ENCODE measurements at places on chromosomes 5 and 9.
A peak's percentile ranks its signal among the peaks of the same experiment; 100 is the strongest.

DNA sequence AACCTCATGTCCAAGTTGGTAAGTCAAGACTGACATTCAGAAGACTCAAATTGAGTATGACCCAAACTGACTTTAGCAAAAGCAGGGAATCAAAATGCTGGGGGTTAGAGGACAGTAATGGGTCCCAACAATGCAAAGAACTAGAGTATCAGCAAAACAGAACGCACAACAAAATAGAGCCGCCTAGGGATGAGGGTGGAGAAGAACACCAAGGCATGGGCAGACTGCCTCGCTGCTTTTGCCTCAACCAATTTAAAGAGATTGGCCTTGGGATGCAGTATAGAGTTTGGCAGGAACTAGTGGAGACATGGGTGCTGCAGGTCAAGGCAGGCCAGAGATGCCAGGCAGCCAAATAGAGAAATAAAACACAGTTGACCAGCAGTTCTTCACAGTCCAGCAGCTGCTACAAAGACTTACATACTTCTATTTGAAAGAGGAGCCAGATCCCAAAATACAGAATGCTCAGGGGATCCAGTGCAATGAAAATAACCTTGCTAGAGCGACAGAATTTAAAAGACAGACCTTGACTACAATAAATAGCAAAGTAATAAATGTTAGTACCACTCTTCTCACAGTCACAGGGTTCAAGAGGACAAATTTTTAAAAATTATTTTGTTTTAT is 83.9 kb upstream of the NIPBL start:
- no peak for DNase-seq

- DNase-seq = no peak
Observed at GRCh38 chr9:2919347-2919746, 75.5 kb upstream of the PUM3 start.

DNA sequence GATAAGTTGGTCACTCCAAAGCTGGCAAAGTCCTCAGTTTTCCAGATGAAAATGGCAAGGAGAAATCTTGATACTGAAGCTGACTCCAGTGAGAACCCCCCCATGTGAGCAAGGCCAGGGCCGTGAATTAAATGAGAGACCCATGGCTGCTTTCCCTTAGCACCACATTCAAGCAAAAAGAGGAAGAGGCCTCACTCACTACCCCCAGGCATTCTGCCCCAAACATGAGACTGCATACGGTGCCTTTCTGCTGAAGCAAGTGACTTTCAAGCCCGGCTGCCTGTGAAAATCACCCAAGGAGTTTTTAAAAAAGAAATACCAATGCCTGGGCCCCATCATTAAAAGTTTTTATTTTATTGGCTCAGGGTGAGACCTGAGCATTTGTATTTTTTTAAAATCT is 66.9 kb downstream of the TMEM252 start:
- no peak for DNase-seq

GRCh38 chr5:74833537-74834266 is 32.5 kb downstream of the FAM169A start:
- no peak for DNase-seq

GRCh38 chr5:149731332-149731616 is 1.2 kb downstream of the PPARGC1B start:
- DNase-seq = no peak

DNA sequence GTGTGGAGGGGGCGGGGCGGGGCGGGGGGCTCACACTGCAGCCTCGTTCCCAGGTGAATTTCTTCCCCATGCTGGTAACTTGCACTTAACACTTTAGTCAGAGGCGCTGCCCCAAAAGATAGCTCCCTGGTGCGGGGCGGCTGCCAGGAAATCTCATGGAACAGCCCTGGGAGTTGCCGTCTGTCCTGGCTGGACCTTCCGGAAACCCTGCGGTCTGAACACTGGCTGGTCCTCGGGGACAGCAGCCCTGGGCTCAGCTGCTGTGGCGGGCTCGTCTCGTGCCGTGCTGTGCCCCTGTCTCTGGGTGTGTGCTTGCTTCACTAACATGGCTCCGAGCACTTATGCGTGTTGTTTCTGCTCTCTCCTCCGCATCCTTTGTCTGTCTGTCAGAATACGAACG is 25.8 kb downstream of the PTGES2 start:
- no peak for DNase-seq

- DNase-seq = no peak
Observed at GRCh38 chr5:89493414-89493813, 610.4 kb upstream of the MEF2C start.

- DNase-seq = no peak
Observed at GRCh38 chr9:131960311-131960710, 119.4 kb downstream of the MED27 start.

DNA sequence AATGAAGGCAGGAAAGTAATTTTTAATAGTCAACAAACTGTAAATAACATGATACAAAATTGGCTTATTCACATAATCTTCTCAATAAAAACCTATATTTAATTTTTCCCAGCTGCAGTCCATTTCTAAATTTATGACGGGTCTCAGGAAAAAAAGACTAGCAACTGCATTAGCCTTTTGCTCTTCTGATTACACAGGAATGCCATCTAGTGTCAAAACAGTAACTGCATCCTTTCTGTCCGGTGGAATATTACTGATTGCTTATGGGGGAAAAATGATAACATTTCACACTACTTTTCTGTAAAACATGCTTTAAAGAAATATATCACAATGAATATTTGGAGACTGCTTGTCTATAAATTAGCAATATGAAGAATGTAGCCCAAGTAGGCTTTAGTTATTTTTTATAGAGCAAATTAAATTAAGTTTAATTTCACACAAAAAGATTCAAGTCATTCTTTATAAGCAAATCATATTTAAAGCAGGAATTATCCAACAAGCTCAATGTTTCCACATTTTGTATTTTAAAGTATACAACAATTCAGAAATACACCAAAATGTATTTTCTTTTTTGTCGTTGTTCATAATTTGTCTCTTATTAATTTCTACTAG is 534.7 kb downstream of the CDH10 start:
- no peak for DNase-seq

DNA sequence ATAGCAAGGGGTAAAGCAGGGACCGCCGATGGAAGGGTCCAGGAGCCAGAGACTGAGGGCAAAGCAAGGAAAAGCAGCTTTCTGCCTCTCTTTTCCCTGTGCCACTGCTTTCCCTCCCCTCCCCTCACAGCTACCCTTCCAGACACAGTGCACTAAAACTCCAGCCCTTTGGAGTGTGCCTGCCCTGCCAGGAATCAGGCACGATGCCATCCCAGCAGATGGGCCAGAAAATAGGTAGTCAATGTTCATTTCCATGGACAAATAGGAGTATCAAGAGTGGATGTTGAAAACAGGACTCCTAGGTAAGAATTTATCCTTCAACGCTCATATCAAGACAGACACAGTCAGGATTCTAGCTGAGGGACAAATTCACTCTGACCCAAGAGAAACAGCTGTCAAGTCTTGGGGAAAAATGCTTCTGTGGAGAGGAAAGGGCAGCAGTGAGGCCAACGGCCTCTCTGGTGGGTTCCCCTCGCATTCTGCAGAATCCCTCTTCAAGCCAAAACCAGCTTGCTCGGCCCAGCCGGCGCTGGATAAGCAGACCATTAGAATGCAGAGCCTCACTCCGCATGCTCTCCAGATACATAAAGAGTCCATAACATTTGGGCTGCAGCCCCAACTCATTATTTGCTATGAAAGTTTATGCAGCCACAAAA is 138.0 kb downstream of the CAAP1 start:
- no peak for DNase-seq

GRCh38 chr9:19298436-19299000 is 68.0 kb downstream of the DENND4C start:
- no peak for DNase-seq

DNA sequence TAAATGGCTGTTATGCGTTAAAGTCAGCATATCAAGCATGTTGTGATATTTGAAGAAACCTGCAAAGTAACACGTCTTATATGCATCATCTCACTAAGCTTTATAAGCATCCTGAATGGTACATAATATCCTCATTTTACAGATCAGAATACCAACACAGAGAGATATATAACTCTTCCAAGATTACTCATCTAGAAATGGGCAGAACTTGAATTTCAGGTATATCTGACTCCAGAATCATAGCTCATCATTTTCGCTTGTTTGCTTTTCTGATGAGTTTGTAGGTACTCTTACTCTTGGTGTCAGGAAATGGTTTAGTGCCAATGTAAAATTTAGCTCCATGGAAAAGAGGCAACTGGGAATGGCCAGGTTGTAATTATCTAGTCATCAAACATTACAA is 232.3 kb upstream of the ANKH start:
- DNase-seq = no peak

DNA sequence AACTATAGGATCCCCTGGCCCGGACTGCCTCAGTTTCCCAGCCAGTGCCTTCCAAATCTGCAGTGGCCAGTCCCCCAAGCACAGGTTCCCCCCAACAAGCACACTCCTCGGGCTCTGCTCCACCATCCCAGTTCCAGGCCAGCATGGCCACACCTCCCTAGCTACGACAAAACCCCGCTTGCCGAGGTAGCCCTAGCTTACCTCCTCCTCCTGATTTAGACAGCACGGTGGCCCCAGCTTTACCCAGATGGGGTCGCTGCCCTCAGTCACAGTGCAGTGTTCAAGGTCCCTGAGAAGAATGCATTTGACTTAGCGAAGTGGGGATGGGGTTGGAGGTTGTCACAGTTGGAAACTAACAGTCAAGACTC is 40.8 kb upstream of the GARNL3 start:
- no peak for DNase-seq

GRCh38 chr5:163105456-163105855 is 331.9 kb upstream of the CCNG1 start:
- DNase-seq = no peak

DNA sequence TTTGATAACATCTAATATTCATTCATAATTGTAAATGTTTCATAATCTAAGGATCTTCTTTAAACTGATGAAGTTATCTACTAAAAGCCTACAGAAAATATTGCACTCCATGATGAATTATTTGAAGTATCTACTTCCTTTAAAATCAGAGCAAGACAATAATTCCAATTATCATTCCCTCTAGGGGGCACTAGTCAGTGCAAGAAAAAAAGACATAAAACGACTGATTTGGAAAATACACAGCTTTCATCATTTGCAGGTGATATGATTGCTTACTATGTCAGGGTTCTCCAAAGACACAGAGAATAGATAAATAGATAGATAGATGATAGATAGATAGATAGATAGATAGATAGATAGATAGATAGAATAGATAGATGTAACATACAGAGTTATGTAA is 13.5 kb upstream of the GRM6 start:
- no peak for DNase-seq

DNA sequence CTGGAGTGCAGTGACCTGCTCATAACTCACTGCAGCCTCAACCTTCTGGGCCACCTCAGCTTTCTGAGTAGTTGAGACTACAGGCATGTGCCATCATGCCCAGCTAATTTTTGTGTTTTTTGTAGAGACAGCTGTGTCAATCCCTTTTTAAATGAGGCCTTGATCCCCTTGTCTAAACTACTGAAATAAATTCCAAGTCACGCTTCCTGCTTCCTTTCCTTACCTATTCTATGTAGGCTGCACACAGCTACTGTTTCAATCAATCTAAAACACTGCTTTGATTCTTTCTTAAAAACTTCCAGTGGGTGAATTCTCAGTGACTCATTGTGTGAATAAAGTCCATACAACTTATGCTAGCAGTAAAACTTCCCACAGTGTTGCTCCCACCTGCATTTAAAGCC is 2.9 kb upstream of the C7 start:
- DNase-seq = no peak

DNA sequence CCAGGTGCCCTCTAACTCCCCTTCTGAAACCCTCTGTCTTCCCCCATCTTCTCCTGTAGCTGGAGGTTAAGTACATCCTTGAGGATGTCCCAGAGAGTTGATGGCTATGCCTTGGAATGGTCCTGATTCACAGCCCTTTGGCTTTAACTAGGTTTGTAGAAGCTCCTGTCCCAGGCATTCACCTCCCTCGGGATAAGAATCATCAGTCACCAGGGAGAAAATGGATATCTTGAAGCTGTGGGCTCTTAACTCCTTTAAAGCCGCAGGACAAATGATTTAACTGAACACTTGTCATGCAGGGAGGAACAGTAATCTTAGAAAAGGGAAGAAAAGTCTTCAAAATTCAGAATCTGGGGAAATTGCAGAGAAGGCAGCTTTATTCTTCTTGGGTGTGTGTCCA is 139.9 kb downstream of the PSAT1 start:
- DNase-seq = no peak

- DNase-seq = no peak
Observed at GRCh38 chr9:34334337-34334824, 5.0 kb downstream of the NUDT2 start.

GRCh38 chr9:107905308-107906020 is 415.9 kb upstream of the KLF4 start:
- no peak for DNase-seq

- no peak for DNase-seq
Observed at GRCh38 chr9:97394881-97395280, 17.0 kb upstream of the TDRD7 start.

GRCh38 chr9:11319538-11319937 is 706.7 kb upstream of the PTPRD start:
- DNase-seq = no peak

GRCh38 chr9:109846776-109847175 is 66.8 kb downstream of the PALM2AKAP2 start:
- no peak for DNase-seq

DNA sequence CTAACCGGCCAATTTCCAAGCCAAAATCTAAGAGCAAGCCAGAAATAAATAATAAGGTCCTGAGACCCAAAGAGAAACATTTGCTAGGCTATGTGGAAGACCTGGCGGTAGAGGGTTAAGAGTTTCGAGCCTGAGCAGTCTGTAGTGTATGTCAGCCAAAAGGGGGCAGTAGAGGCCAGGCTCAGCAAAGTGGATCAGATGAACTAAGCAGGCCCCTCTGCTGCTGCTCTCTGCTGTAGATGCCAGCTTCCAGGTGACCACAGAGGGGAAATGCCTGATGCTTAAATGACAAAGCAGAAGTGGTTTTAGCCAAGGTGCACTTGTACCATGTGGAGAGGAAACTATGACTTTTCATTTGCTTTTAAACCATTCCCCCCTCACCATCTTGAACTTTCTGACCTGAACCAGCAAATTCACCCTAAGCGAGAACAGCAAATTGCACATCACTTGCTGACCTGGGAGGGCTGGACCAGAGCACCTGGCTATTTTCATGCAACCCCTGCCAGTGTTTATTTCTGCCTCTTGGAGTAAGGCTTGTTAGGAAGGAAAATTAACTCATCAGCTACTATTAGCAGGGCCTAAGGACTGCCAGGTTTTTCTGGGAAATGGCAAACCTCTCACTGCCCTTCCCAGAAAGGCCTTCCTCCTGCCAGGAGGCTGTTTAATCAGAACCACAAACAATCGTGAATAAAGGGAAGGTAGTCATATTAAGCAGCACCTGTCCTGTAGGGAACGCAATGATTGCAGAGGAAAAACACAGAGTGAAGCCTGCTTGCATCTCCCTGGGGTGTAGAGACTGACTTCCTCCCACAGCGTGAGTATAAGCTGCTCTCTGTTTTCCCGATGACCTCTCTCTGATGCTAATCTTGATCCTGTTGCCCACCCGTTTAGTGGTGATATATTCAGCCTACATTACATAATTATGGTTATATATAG is 818.2 kb downstream of the TLR4 start:
- DNase-seq = peak; percentile 22

DNA sequence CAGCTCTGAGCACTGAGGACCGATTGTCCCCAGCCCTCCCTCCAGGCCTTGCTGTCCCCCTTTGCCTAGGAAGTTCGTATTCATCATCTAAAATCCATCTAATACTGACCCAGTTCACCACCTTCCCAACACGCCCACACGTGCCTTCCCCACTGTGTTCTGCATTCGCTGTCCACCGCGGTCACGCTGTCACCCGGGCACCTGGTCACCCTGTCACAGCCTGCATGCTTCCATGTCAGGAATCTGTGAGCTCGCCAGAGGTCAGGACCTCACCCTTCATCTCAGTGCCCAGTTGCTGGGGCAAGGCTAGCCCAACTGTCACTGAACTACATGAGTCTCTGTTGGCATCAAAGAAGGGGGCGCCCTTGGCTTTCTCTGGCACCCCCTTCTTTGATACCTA is 82.9 kb upstream of the RUFY1 start:
- no peak for DNase-seq
